Activated naive CD4-positive, alpha-beta T cell treated with anti-CD3 and anti-CD28 coated beads, Interleukin-2, amount 10 ng/mL, durations not matched to agents 7 days and 5 days (primary cell): ENCODE measurements at places on chromosomes 2 and 18.

DNA sequence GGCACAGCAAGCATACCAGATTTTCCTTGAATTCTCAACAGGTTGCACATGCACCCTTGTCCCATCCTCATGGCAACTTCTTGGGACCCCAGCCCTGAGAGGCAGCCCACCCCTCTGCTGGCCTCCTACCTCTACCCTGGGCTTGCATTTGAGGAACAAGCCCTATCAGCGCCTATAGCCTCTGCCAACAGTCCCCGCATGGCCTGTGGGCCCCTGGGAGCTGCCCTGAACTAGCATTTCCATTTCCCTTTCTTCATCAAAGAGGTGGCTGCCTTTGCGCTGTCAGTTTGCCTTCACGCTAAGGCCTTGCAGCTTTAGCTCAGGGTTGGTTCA is 5.4 kb upstream of the ZAP70 start:
- no peak for DNase-seq

- DNase-seq, result no peak
These were observed 191.9 kb downstream of the MYO3B start for GRCh38 chr2:170369894-170370293.

DNA sequence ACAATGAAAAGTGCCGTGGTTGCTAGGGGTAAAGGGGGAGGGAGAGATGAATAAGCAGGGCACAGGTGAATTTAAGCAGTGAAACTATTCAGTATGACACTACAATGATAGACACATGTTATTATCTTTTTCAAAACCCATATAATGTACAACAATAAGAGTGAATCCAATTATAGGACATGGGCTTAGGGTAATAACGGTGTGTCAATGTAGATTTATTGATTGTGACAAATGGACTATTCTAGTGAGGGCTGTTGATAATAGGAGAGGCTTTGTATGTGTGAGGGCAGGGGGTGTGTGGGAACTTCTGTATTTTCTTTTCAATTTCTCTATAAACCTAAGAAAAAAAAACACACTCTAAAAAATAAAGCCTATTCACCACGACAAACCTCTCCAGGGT is 223.8 kb downstream of the RIT2 start:
- DNase-seq, result no peak

GRCh38 chr2:112803691-112804521 is 19.6 kb upstream of the IL1A start:
- no peak for DNase-seq

GRCh38 chr2:68482296-68482820 is 15.0 kb downstream of the APLF start:
- DNase-seq, result no peak
